ENCODE measurements at places on chromosomes 2 and 18. TPM values are rescaled to one million over a fixed set of nuclear protein-coding genes. Genes with fewer than 3 reads are reported as not detected.

- DNase-seq, result no peak
Measured at GRCh38 chr2:235160281-235160810, 208.5 kb downstream of the SH3BP4 start.

The KYNU gene
- total RNA-seq, result 12.0 TPM

DNA sequence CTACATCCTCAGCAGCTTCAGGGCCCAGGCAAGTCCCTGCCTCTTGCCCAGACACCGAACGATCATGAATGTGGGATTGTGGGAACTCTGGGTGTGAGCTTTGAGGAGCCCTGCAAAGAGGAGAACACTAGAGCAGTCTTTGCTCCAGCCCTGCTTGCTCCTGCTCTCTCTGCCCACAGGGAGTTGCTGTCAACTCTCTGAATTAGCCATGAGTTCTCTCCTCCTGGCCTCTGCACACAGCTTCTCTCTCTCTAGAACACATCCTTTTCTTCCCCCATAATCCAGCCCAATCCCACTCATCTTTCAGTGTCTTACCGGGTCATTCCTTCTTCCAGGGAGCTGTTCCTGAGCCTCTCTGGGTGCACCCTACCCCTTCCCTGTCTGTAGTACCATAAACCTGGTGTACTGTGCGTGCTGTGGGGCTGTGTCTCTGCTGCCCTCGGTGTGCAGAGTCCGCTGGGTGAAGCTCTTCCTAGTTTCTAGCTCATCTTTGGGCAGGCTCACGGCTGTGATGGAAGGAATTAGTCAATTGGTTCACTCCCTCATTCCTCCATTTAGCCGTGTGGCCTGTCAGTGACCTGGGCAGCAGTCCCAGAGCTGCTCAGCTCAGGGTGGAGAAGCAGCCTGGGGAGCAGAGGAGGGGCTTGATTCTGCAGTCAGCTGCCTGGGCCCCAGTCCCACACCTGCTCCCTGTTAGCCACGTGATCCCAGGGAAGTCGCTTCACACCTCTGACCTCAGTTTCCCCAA, 132.9 kb upstream of the HDAC4 start:
- no peak for DNase-seq

DNA sequence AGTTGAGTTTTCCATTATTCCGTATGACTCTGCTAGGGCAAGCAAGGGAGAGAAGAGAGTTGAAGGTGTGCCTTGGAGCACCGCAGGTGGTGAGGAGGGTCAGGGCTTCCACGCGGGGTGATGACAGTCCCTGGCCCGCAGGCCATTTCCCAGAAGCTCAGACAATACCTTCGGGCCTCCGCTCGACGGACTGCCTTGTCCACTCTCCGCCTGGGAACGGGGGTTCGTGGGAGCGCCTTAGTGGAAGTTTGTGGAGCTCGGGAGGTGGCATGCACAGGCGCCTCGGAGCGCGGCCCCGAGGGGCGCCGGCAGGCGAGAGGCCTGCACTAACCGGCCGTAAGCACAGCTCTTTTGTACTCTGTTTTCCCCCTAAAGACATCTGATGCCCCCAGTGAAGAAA, 69.8 kb downstream of the ARHGEF33 start:
- no peak for DNase-seq

The RGPD4 gene
- not detected for total RNA-seq

DNA sequence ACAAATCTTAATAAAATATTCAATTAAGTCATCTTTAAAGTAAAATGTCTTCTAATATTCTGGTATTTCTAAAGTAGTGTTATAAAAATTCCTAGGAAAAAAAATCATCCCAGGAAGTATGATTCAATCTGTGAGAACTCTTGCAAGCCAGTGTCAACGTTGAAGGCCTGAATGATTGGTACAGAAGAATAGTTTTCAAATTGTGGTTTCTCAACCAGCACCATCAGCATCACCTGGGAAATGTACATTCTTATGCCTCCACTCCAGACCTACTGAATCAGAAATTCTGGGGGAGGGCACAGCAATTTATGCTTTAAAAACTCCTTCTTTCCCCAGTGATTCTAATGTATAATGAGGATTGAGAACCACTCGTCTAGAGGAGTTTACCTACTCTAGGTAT, 62.3 kb upstream of the C2orf15 start:
- no peak for DNase-seq
